ENCODE measurements at places on chromosomes 1 and 21.

DNA sequence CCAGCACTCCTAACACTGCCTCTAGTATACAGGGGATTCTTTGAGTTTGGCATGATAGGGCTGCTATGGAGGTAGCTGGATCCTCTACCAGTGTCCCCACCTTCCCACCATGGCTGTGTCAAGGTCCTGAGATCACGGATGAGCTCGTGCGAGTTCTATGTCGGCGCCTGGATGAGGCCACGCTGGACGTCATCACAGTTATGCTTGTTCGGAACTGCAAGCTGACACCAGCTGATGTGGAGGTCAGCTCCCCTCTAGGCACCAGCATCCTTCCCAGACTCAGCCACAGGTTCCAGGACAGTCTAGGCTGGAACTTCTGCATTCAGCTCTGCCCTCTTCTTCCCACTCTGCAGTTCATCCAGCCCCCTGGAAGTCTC, 15.2 kb downstream of the HYI start:
- H3K27me3 ChIP-seq, result no peaks in the 10 kb centered on the region
- no peak for DNase-seq
- no peak overlapping the region for H3K4me3 ChIP-seq
- no peaks in the 10 kb centered on the region for H3K4me1 ChIP-seq
- H3K27ac ChIP-seq, result no peak overlapping the region
- H3K36me3 ChIP-seq, result peaks cover 79% of the 10 kb centered on the region

GRCh38 chr1:107572674-107573211, 392.2 kb downstream of the VAV3 start:
- no peaks in the 10 kb centered on the region for H3K4me1 ChIP-seq
- peaks cover 66% of the 10 kb centered on the region for H3K36me3 ChIP-seq
- H3K4me3 ChIP-seq, result no peak overlapping the region
- no peaks in the 10 kb centered on the region for H3K27me3 ChIP-seq
- H3K27ac ChIP-seq, result no peak overlapping the region

DNA sequence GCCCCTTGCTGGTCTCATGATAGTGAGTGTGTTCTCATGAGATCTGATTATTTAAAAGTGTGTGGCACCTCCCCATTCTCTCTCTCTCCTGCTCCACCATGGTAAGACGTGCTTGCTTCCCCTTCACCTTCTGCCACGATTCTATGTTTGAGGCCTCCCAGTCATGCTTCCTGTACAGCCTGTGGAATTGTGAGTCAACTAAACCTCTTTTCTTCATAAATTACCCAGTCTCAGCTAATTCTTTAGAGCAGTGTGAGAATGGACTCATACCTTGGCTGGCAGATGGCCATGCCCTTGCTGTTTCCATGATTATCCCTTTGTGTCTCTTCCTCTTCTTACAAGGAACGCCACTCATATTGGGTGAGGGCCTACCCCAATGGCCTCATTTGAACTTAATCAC, 40.3 kb downstream of the PSMG1 start:
- H3K36me3 ChIP-seq, result no peaks in the 10 kb centered on the region
- H3K4me1 ChIP-seq, result no peaks in the 10 kb centered on the region
- no peak overlapping the region for H3K4me3 ChIP-seq
- H3K27me3 ChIP-seq, result peaks cover 1% of the 10 kb centered on the region

- H3K27ac ChIP-seq, result no peak overlapping the region
- H3K4me3 ChIP-seq, result no peak overlapping the region
- no peaks in the 10 kb centered on the region for H3K36me3 ChIP-seq
- no peaks in the 10 kb centered on the region for H3K4me1 ChIP-seq
- H3K27me3 ChIP-seq, result peaks cover 10% of the 10 kb centered on the region
- DNase-seq, result no peak
These were observed 27.2 kb downstream of the OVAAL start for GRCh38 chr1:180585994-180586359.

GRCh38 chr1:75174031-75174760, 40.0 kb downstream of the LHX8 start:
- no peaks in the 10 kb centered on the region for H3K27me3 ChIP-seq
- H3K27ac ChIP-seq, result no peak overlapping the region
- DNase-seq, result no peak

DNA sequence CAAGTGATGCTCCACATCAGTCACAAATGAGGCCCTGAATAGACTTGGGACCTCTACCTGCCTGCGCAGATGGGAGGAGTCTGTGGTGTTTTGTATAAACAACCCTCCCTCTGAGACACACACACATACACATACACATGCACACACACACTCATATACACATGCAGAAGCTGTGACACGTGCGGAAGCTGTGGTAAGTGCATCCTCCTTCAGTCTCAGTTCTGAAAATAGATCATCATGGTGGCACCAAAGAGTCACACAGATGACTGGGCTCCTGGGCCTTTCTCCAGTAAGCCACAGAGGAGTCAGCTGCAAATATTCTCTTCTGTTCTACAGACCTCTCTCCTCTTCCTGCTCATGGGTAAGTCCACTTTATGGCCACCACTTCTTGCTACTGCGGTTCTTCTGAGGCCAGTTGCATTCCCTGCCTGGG, at the start of gene LY9:
LY9 (plus strand) TSS at position 224 of the 433 bp plus-strand sequence; CDS start at position 238, 14 bp downstream.
- peaks cover 42% of the 10 kb centered on the region for H3K36me3 ChIP-seq
- peaks cover 81% of the 10 kb centered on the region for H3K4me1 ChIP-seq
- peak within 1 kb of the TSS; percentile 95 for H3K4me3 ChIP-seq

DNA sequence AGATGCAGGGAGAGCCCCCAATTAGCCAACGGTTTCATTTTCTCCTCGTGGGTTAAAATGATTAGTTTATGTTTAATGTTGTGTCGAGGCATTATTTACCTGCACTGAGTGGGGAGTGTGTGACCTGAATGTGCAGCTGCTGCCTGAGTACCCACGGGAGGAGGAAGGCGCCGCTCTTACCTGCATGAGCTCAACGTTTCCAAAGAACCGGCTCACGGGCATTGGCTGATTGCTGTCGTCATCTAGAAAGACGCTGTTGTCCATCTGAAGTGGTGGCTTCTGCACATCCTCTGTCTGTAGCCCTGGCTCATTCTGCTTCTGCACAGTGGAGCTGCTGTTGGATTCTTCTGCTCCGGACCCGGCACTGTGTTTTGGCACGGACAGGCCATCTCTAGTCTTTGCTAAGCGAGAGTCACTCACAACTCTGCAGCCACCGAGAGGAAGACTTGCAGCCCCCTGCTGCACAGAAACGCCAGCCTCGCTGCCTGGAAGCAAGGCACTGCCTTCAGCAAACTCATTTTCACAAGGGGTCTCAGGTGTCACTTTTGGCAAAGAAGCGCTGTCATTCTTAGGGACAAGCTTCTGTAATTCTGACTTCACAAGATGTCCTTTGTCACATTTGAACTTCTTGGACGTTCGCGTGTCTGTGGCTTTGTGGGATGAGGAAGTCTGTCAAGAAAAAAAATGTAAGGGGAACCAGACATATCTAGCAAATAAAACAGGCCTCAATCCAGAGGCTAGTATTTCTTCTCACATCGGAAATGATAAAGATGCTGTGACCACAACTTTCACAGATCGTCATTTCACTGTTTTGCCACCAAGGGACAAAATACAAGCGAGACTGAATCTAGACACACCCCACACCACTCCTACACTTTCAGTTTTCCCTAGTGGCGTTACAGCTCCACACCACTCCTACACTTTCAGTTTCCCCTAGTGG, 9.4 kb downstream of the C1orf174 start:
- H3K4me1 ChIP-seq, result peaks cover 20% of the 10 kb centered on the region
- DNase-seq, result no peak
- H3K36me3 ChIP-seq, result peaks cover 61% of the 10 kb centered on the region

- H3K27ac ChIP-seq, result no peak overlapping the region
- peaks cover 23% of the 10 kb centered on the region for H3K36me3 ChIP-seq
- H3K4me3 ChIP-seq, result no peak overlapping the region
These were observed 35.1 kb upstream of the PRSS38 start for GRCh38 chr1:227780101-227781044.

GRCh38 chr1:185487936-185488335, 170.9 kb upstream of the IVNS1ABP start:
- H3K27me3 ChIP-seq, result no peaks in the 10 kb centered on the region
- no peaks in the 10 kb centered on the region for H3K36me3 ChIP-seq
- DNase-seq, result no peak
- H3K4me1 ChIP-seq, result no peaks in the 10 kb centered on the region

All from activated B cell treated with CpG ODN at 0.5 μM for 24 hours (primary cell).